ENCODE measurements at places on chromosomes 3 and 15.

DNA sequence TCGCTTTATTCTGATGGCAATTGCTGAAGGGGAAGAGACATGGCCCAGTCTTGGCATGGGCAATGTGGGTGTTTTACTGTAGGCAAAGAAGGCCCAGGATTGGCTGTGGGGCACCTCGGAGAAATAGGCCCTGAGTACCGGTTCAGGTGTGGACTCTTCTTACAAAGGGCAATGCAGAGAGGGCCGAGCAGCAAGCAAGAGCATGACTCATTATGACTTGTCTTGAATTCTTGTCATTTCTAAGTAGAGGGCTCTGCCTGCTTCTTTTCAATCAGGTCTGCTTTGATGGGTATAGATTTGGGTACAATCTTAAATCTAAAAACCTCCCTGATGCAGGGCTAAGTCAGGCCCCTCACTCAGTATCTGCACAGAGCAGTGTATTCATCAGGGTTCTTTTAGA, 14.8 kb upstream of the BUB1B start:
- no peak for DNase-seq

DNA sequence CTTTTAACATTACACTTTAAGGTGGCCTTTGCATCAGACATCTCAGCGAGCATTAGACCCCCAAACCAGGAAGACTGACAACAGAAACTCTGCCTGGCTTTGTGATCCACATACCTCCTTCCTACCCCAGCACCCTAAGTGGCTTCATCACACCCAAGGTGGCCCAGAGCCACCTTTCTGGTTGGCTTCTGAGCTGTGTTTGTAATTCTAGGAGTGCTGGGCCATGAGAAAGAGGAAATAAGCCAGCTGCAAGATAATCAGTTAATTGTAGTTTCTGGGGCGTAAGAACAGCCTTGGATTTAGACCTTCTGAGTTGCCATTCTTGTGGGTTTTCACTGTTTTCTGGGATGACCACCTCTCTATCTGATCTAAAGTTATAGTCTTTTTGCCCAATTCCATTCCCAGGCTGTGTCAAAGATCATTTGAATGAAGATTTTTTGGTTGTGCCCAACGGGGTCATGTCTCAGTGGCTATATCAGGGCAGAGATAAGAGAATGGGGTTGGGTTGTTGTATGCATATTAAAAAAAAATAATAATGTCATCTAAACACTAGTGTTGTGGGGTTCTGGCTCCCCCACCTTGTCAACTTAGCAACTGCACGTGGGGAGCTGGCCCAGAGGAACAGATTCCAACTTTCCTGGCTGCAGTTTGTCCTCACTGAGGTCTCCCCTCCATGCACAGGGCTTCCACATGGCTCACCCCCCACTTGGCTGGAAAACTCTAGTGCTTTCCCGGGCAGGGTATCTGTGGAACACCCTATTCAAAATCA, 234.8 kb upstream of the WNT5A start:
- peak; percentile 45 for DNase-seq

DNA sequence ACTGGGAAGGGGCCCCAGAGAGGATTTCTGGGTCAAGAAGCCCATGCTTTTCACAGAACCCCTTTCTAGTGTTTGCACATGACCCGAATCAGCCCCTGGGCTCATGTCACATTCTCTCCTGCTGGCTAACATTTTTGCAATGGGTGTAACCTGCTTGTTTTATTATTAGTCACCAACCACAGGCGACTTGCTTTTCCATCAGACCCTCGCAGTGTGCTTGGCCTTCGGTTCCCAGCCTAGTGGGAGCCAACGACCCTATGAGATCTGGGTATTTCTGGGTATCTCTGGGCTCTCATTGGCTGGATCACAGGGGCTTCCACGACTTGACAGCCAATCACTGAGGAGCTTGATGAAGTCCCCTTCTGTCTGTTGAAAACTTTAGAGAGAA, 11.0 kb upstream of the FBLN2 start:
- peak; percentile 88 for DNase-seq

GRCh38 chr15:52441841-52442240, 86.8 kb downstream of the MYO5A start:
- DNase-seq, result peak; percentile 37

DNA sequence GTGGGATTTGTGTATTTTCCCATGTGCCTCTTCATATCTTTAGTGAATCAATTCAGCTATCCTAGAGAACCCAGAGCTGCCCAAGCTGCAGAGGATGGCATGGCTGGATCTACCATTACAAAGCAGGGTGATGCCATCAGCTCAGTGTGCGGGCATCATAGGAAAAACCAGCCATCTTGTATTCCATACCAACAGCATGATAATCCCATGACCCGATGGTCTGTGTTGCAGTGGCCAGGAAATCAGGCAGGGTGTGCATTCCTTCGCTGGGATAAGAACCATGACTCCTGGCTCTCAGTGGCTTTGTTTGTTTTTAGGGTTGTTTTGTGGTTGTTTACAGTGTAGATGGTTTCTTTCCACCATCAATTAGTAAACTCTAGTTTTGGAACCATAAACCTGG, 36.0 kb downstream of the ARHGAP31 start:
- DNase-seq, result no peak

DNA sequence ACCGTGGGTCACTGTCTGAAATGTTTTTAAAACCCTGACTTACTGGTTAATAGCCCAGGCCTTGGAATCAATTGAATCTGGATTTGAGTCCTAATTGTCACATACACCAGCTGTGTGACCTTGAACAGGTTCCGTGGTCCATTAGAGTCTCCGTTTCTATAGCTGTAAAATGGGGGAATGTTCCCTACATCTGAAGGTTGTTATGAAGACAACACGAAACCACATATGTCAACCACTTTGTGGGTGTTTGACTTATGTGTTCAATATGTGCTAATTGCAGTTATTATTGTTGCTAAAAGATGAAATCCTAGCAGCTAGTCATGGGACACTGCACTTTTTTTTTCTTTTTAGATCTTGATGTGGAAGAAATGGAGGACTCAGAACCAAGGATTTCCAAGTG, 35.3 kb downstream of the ZBTB38 start:
- DNase-seq, result no peak

- DNase-seq, result no peak
These were observed 22.1 kb downstream of the TYRO3 start for GRCh38 chr15:41581110-41581509.

- DNase-seq, result peak; percentile 84
These were observed 115.2 kb downstream of the ATP8B4 start for GRCh38 chr15:50003786-50004334.

- DNase-seq, result peak; percentile 76
These were observed 40.6 kb downstream of the ITPR1 start for GRCh38 chr3:4533489-4534443.
